ENCODE measurements at places on chromosomes 7 and 10.

DNA sequence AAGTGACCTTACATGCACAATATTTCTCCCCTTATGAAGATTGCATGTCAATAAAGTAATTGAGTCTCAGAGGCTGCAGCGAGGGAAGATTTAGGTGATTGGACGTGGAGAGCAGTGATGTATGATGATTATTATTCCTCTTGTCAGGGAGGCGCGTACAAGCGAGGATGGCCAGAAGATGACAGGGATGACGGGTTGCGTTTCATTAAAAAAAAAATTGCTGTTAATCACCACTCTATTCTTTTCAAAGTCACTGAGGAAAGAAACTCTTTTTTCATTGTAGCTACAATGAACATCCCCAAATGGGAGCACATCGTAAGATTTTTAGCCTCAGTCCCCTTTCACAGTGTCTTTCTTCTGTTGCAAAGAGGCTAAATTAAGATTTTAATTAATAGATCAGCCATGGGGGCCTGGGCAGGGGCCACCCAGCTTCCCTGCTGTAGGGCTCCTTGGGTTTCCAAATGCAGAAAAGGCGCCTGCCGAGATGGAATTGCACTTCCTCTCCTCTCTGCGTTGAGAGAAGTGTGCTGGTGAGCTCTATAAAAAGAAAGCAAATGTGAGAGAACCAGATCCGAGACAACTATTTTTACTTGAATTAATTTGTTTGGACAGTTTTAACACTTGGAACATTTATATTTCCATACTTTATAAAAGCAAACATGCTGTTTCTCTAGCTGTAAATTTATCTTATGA is 998.1 kb downstream of the LRMDA start:
- no peak for DNase-seq

- no peak for DNase-seq
Observed at GRCh38 chr10:8238986-8239385, 184.5 kb downstream of the GATA3 start.

DNA sequence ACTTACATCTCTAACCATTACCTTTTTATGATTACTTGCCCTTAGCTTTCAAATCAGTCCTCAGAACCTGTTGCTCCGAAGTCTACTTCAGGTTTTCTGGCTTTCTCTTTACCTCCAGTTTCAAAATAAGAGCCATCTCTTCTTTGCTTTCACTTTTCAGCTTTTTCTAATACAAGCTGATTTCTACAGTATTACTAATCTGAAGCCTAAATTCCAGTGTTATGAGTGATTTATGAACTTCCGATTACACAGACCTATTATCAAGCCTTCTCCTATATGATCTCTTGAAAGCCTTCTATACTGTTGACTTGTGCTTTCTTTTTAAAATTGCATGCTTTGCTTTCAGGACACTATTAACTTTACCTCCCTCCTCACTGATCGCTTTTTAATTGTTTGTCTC is 1307.8 kb upstream of the CELF2 start:
- no peak for DNase-seq

DNA sequence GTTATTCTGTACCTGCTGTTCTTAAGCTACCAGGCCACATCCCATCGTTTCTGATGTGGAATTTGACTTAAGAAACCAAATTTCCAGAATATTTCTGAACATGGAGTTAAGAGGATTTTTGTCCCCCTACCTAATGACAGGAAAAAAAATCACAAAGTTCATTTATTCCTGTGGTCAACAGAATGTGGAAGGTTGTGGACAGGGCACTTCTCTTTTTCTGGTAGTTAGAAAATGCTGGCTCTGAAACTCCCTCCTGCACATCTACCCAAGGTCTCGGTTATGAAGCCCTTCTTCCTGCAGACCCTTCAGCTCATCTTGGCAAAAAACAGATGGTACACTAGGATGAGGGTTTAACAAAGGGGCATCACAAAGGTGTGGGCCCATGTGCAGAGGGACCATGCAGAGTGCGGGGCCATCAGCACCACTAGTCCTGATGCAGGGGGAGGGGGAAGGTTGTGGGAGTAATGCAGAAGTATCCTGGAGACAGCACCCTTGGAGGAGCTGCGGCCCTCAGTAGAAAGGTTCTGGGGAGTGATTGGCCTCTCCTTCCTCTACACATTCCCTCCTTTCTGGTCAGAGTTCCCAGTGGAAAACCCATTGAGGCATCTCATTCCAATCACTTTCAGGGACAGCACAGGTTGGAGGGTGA is 9.8 kb downstream of the ALOX5 start:
- no peak for DNase-seq

- no peak for DNase-seq
Observed at GRCh38 chr7:111126987-111127386, 36.1 kb downstream of the LRRN3 start.

Data from GM18507 (cell line).